ENCODE measurements at places on chromosomes 5 and 9. TPM values are rescaled to one million over a fixed set of nuclear protein-coding genes. Genes with fewer than 3 reads are reported as not detected.
A peak's percentile ranks its signal among the peaks of the same experiment; 100 is the strongest.

DNA sequence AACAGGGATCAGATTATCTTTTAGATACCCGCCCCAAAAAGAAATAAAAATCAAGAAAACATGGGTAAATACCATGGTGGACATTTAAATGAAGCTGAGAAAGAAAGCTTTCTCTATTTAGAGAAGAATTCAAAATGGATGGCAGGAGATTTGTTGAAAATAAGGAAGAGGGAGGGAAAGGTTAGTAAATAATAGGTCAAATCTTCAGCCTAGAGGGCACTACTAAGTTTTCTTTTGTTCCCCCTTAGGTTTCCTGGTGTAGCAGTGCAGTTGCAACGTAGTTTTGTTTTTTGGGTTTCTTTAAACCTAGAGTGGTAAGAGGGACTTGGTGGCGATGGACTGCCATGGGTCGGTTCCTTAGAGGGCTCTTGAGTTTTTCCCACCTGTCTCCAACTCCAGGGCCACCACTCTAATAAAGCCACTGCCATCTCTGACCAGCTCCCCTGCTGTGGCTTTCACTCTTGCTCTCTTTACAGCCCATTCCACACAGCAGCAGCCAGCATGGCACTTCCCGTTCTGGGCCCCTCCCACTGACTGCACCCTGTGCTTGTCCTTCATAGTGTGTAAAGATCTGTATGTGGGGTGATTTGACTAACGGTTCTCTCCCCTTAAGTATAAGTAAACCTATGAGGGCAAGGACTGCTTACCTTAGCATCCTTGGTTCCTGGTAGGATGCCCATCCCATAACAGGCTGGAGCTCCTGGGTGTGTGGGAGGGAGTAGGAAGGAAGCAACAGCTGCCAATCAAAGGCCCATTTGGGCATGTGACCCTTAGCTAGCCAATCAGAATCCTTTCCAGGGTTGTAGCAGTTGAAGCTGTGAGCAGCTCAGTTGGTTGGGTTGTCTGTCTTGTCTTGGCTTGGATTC, 118.3 kb downstream of the SLC1A3 start:
- no peak for DNase-seq

DNA sequence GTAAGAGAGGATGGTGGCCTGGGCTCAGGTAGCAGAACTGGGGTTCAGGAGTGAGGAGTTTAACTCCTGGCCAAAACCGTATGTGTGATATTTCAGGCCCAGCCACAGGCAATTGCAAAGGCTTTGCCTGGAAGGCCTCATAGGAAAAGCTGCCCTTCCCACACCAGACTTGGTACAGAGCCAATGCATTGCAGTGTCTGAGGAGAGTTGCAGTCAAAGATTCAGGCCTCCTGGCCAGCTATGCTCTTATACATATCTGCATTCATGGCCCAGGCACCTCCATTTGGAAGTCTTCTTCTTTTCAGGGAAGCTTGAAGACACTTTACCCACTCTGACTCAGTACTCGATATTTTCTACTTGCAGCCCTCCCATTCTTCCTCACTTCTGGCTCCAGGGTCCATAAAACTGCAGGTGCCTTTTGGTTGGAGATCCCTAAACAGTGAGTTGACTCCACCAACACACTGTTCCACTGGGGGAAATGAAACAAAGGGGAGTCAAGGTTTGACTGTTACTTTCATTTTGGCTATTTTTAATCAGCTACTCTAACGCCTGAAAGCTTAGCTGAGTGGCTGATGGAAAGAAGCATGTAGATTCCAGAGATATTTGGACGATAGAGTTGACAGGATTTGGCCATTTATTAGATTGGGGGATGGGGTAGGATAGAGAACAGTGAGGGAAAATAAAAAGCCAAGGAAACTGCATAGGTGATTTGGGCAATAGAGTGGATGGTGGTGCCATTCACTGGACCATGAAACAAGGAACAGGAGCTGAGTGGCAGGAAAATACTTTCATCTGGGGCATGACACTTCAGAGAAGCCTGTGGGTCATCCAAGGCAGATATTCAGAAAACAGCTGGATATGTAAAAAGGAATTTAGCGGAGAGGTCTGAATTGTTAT, 30.6 kb upstream of the IL33 start:
- no peak for DNase-seq

- no peak for DNase-seq
Observed at GRCh38 chr9:79220251-79220650, 351.5 kb upstream of the TLE4 start.

- DNase-seq, result no peak
Observed at GRCh38 chr5:180097926-180098325, 26.4 kb upstream of the RNF130 start.

DNA sequence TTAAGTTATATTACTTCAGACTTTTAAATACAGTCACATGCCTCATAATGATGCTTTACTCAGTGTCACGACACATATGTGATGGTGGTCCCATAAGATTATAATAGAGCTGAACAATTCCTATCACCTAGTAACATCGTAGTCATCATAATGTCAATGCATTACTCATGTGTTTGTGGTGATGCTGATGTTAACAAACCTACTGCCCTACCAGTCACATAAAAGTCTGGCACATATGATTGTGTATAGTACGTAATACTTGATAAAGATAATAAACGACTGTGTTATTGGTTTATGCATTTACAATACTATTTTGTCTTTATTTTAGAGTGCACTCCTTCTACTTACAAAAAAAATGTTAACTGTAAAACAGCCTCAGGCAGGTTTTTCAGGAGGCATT, 103.7 kb downstream of the PAM start:
- DNase-seq, result no peak

- peak; percentile 81 for DNase-seq
Observed at GRCh38 chr9:124126648-124127646, 115.4 kb downstream of the LHX2 start.

GRCh38 chr5:68848091-68848490, 245.7 kb upstream of the SLC30A5 start:
- no peak for DNase-seq

GRCh38 chr9:108751369-108751768, 104.4 kb downstream of the ACTL7B start:
- DNase-seq, result no peak

- DNase-seq, result no peak
Observed at GRCh38 chr5:84729326-84729725, 344.6 kb upstream of the EDIL3 start.

DNA sequence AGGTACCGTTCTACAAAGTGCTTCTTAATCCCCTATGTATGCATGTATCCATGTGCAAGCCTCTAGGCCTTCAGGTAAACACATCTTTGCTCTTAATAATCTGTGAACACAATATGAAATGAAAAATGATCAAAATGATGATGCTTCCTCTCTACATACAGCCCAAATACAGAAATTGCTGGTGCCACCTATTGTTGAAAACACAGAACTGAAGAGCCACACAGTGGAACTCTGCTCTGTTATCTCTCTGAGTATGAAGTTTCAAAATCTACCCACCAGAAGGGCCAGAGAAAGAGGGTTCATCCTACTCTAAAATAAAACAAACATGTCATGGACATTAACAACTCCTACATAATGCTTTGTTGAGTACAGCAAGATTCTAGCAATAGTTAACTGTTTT, 71.3 kb downstream of the GLIS3 start:
- no peak for DNase-seq

- DNase-seq, result no peak
Observed at GRCh38 chr9:102975251-102975650, 19.9 kb upstream of the CYLC2 start.

GRCh38 chr5:107472620-107473064, 198.1 kb downstream of the EFNA5 start:
- DNase-seq, result no peak

DNA sequence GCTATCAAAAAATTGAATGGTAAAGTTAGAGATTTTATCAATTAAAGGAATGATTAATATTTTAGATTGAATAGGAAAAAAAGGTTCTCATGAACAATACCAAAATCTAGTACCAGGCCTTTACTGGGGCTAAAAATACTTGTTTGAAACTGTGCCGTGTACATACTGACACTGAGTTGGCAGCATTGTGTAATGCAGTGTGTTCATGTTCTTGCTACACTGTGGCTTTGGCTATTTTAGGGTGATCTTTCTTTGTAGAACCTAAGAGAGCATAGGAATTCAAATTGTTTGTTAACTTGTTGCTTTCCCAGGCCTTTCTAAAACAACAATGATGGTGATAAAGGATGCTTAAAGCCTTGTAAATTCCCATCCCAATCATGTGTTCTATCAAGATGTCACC, 80.9 kb downstream of the KIF4B start:
- no peak for DNase-seq

DNA sequence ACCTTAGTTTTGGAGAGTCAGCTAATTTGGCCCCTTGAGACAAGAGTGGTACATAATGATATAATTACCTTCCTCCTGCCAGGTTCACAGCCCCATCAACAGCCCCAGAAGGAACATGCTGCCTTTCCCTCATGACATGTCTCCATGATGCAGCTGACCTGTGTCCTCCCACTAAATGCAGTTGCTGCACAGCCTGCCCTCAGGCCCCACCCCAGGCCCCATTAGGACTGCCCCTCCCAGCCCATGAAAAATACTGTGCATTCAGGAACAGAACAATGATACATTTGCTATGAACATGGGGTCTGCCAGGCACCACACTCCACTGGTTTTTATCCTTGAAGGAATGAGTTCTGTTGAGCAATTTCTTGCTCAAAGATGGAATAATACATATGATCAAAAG, 176.4 kb downstream of the C5orf15 start:
- DNase-seq, result no peak

- no peak for DNase-seq
Observed at GRCh38 chr5:78691084-78691960, 42.8 kb upstream of the LHFPL2 start.

GRCh38 chr9:137303151-137303892, 1.3 kb upstream of the NRARP start:
- peak; percentile 30 for DNase-seq

GRCh38 chr5:157562111-157562581, 13.4 kb downstream of the ADAM19 start:
- no peak for DNase-seq

DNA sequence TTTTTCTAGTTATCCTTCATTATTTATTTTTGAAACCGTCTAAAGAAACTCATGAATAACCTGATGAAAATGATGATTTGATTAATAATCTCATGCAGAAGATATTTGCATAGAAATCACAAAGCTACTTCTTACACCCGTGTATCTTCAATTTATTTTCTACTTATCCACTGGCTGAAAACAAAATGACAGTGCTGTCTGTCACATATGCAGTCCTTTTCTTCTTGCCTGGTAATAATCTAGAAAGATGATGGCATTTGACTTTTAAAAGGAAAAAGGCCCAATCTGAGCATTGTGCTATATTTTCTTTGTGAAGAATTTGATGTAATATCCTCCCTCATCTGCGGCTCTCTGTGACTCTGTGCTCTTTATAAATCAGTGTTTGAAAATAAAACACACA, 253.3 kb downstream of the PRR16 start:
- no peak for DNase-seq

- DNase-seq, result no peak
Observed at GRCh38 chr9:18982262-18982620, 50.8 kb downstream of the SAXO1 start.

DNA sequence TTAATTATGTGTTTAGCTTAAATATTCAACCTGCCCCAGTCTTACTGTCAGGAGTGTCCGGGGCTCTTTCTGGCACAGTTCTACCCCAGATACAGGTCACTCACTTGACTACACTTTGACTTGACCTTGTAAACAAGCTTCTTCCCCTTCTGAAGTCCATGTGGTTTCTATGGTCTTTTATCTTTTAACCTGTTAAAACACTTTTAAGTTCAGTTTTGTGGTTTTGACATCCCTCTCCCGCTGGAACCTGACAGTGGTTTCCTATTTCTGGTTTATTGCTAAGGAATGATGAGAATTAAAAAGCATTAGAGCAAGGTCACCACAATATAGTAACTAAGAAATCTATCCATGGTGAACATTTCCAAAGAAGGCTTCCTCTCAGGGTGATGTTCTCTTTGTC, 300.1 kb downstream of the TMEM167A start:
- DNase-seq, result no peak

- DNase-seq, result no peak
Observed at GRCh38 chr9:108150736-108151586, 661.4 kb upstream of the KLF4 start.

DNA sequence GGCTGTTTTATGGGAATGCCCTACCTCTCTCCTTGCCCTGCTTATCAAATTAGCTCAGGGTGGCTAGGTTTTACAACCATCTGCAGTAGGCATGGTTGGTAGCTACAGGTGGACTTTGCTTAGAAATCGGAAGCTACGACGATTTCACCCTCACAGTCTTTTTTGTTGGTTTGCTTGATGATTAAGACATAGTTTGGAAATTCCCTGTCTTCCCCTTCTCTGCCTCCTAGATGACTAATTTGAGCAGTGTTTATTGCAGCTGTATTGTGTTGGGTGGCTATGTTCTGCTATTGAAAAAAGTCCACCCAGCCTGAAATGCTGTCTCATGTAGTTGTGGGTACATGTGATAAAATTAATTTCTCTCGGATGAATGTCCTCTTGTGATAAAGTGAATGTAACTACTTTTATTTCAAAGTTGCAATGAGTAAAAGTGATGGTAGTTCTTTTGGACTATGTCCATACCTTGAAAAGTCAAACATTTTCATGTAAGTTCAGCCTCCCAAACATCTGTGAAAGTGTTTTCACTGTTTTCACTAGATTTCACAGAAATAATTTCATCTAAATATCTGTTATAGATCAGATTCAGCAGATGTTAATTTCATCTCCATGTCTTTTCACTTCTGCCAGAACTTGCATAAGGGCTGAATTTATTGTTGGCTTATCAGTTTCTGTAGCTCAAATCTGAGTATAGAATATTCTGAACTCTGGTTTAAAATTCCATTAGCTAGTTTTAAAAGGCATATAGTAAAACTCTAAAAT, 37.3 kb upstream of the FYB1 start:
- DNase-seq, result no peak

DNA sequence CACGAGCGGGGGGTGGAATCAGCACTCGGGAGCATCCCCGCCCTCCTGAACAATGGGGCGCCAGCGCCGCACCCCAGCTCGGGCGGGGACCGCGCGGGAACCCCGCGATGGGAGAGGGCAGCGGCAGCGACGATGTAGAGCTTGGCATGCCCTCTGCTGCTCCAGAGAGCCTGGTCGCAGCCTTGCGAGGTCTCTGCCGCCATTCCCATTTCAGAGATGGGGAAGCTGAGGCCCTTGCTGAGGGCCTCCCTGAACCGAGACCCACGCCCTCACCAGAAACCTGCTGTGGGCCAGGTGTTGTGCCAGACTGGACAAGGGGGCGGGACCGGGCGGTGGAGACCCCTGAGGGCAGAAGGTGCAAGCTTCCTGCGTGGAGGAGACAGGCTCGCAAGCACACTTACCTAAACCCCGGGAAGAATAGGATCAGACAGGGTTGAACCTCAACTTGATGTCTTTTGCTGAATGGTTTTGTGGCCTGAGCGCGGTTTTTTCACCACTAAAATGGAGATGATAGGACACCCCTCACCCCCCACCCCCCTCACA, 647 bp upstream of the MEGF9 start:
- DNase-seq, result no peak

SLC34A1 gene
- total RNA-seq, result not detected

ZDHHC11 gene
- total RNA-seq, result 14.3 TPM

GGTA1 gene
- total RNA-seq, result 19.7 TPM

RNF224 gene
- not detected for total RNA-seq

LIFR gene
- total RNA-seq, result 96.0 TPM

CAMK4 gene
- 34.5 TPM for total RNA-seq

PCDHA4 gene
- 9.9 TPM for total RNA-seq

NKD2 gene
- 1.8 TPM for total RNA-seq

AHRR gene
- 8.7 TPM for total RNA-seq

DOK3 gene
- 51.4 TPM for total RNA-seq
